Activated naive CD8-positive, alpha-beta T cell treated with anti-CD3 and anti-CD28 coated beads, Interleukin-2, amount 50 U/mL, for 24 hours (primary cell): ENCODE measurements at places on chromosomes 5 and 9.

DNA sequence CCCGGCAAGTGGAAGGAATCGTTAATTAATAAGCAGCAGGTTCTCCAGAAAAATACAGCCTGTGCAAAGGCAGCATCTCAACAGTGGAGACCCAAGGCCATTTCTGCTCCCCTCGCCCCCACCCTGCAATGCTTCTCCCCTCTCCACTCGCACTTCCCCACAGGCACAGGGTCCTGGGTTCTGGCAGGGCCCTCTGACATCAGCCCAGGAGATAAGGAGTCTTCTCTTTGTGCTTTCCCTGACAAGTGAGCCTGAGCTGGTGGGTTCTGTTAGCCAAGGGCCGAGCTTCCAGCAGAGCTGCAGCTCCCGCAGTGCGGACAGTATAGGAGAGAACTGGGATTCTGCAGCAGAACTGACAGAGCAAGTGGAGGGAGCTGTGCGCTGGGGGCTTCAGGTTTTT lies 257.5 kb downstream of the NSG2 start:
- H3K27me3 ChIP-seq: peaks cover 9% of the 10 kb centered on the region
- no peaks in the 10 kb centered on the region for H3K36me3 ChIP-seq
- no peak overlapping the region for H3K4me3 ChIP-seq
- no peak for DNase-seq
- H3K27ac ChIP-seq: no peak overlapping the region
- no peaks in the 10 kb centered on the region for H3K4me1 ChIP-seq

DNA sequence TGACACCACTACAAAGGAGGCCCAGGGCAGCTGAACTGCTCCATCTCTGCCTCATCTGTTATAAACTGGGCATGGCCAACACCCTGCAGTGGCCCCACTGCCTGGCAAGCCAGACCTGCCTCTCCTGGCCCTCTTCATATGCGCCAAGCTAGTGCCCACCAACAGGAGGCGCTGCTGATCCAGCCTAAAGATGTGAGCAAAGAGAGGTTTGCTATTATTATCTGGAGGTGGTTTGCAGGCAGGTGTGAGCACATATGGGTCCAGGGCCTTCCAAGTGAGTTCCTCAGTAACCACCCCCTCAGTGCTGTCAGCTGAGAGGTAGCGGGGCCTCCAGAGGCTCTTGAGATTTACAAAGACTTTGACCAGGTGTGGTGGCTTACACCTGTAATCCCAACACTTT lies 232.2 kb downstream of the SYK start:
- H3K27ac ChIP-seq: no peak overlapping the region
- no peak overlapping the region for H3K4me3 ChIP-seq
- peaks cover 44% of the 10 kb centered on the region for H3K4me1 ChIP-seq
- no peaks in the 10 kb centered on the region for H3K36me3 ChIP-seq
- peaks cover 15% of the 10 kb centered on the region for H3K27me3 ChIP-seq
- DNase-seq: peak; percentile 79

DNA sequence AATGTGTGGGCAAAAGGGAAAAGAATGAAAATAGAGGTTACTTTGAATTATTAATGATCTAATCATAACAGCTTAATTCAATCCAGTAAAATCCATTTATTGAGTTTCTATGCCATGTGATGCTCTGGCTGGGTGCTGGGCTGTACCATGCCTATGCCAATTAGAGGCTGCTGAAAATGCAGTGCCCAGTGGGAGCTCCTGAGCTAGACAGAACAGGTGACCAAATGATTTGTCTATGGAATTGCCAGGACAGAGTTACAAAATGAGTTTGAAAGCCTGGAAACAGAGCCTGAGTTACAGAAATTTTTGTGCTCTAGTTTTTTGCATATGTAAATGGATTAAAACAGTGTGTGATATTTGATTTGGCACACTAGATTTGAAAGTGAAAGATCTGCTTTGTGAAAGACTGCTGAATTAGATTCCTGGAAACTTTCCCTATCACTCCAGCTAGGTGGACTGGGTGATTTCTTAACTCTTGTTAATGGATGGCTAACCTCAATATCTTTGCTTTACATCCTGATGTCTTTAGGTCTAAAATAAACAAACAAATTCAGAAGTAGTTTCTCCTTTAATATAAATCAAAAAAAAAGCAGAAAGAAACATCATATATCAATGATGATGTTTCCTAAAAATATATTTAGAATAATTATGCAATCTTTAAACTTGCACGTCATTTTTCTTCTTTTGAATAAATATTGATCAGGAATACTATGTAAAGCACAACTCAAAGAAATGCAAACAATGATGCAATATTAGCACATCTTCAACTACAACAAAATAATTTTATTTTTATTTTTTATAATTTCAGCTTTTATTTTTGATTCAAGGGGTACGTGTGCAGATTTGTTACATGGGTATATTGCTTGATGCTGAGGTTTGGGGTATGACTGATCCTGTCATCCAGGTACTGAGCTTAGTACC lies 194.8 kb upstream of the FBXL7 start:
- no peaks in the 10 kb centered on the region for H3K27me3 ChIP-seq
- H3K4me3 ChIP-seq: no peak overlapping the region
- H3K36me3 ChIP-seq: no peaks in the 10 kb centered on the region
- H3K4me1 ChIP-seq: no peaks in the 10 kb centered on the region

DNA sequence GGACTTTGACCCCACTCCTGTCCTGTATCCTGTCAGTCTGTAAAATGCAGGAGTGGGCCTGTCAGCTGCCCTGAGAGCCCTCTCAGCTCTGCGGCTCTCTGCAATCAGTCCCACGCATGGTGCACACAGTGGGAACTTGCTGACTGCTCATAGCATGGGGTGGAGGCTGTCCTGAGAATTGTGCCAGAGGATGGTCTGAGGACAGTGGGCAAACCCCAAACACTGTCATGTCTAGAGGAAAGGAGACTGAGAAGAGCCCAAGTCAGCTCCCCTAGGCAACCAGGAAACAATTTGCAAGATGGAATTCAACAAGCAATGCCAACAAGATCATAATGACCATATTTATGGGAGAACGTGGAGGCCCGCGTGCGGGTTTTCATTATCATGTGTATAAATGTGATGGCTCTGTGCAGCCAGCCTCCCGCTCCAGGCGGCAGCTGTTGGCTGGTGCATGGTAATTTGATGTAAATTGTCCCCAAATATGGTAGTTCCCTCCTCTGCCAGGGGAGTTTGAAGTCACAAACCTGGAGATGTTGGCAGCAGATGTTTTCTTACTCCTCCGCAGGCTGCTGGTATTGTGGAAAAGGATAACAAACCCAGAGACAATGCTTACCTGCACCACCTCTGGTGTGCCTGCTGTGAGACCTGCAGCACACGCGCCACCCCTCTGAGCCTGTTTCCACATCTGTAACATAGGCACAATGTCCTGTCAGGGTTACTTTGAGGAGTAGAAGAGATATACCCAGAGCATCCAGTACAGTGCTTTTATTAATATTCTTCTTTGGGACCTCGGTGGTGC lies 39.8 kb upstream of the ALDH1B1 start:
- peaks cover 11% of the 10 kb centered on the region for H3K27me3 ChIP-seq
- H3K27ac ChIP-seq: no peak overlapping the region
- no peak overlapping the region for H3K4me3 ChIP-seq
- H3K36me3 ChIP-seq: no peaks in the 10 kb centered on the region

- no peaks in the 10 kb centered on the region for H3K4me1 ChIP-seq
- peaks cover 1% of the 10 kb centered on the region for H3K36me3 ChIP-seq
- H3K27me3 ChIP-seq: peaks cover 10% of the 10 kb centered on the region
Measured at GRCh38 chr5:159838551-159839222, 77.6 kb upstream of the ADRA1B start.

DNA sequence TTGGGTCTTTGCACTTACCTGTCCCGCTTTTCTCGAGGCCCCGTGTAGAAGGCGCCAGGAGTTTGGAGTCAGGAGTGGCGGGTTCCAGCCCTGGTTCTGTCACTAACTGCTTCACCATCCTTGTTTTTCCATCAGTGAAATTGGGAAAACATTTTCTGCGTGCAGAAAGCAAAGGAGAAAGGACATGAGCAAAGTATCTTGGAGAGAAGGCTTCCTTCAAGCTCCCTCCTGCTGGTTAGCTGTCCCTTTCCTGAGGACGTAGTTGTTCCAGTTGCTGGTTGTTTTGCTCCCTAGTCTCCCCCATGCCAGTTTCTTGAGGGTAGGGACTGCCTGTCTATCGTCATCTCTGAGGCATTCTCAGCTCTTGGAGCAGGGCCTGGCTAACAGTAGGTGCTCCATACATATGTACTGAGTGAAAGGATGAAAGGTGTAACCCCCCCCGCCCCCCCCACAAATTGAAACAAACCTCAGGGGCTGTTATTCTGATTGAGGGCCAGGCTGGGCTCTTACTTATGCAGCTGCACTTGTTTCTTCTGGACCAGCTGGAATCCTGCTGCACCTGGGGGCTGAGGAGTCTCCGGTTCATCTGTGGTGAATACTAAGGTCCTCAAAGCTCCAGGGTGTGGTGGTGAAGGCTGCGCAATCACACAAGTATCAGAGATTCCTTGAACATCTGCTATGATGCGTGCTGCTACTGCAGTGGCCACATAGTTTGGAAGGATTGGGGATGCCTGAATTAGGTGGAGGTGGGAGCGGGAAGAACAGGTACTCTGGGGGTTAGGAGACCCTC lies 1.0 kb downstream of the SMIM3 start:
- peaks cover 4% of the 10 kb centered on the region for H3K27me3 ChIP-seq
- DNase-seq: no peak
- H3K4me1 ChIP-seq: peaks cover 66% of the 10 kb centered on the region
- peak overlapping the region; percentile 97 for H3K4me3 ChIP-seq

DNA sequence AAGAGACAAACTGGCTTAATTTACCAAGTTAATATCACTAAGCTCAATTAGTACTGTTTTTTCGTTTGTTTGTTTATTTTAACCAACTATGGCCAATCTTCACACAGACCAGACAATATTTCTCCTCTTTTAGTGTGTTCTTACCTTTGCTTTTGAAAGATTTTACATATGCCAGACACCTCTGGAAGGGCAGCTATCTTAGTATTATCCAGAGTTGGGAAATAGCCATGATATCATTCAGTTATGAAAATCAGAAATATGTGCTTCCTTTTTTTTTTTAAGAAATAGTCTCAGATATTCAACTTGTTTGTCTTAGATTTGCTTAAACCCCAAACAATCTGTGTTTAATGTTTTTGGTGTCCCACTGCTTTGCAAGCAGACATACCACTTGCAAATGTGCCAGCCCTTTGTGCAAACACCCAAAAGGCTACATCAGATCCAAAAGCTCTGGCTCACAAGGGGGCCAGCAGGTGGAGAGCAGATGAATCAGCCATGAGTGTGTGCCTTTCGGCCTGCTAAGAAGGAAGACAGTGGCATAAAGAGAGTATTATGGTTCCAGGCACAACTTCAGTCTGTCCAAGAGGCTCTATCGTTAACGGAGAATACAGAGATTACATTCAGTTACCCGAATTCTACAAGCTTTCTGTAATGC lies 147.6 kb downstream of the EFNA5 start:
- H3K4me1 ChIP-seq: no peaks in the 10 kb centered on the region
- H3K27me3 ChIP-seq: peaks cover 2% of the 10 kb centered on the region
- no peak overlapping the region for H3K4me3 ChIP-seq
- H3K27ac ChIP-seq: no peak overlapping the region
- H3K36me3 ChIP-seq: no peaks in the 10 kb centered on the region
- no peak for DNase-seq

DNA sequence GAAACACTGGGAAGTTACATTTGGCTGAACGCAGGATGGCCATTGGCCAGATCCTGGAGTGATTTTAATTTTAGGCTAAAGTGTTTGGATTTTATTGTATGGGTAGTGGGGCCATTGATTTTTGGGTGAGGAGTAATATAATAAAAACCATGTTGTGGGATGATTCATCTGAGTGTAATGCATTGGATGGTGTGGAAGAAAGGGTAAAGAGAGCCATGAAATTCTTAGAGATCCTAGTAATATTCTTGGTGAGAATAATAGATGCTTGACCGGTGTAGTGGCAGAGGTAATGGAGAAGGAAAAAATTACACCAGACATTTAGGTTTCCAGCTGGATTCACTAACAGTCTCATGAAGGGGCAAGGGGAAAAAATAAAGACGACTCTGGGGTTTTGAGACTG lies 158.1 kb downstream of the NPR3 start:
- H3K4me3 ChIP-seq: no peak overlapping the region
- H3K27me3 ChIP-seq: no peaks in the 10 kb centered on the region
- H3K27ac ChIP-seq: no peak overlapping the region
- DNase-seq: no peak
- H3K4me1 ChIP-seq: no peaks in the 10 kb centered on the region

DNA sequence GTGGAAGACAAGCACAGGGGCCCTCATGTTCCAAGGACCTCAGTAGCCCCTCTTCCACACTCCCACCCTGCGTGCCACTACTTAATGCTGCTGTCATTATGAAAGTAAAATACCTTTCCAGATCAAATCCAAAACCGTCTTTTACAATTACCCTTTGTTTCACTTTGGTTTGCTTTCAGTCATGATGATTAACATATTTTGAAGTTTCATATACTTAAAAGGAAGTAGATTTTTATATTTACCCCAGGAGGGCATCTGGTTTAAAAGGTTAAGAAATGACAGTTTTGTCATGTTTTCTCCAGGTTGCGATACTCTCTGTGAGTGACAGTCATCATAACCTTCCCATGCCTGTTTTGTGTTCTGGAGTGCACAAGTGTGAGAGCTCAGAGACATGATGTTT lies 13.5 kb upstream of the MAP1B start:
- peaks cover 12% of the 10 kb centered on the region for H3K4me1 ChIP-seq
- no peak overlapping the region for H3K4me3 ChIP-seq
- peaks cover 31% of the 10 kb centered on the region for H3K27me3 ChIP-seq
- DNase-seq: no peak
- no peak overlapping the region for H3K27ac ChIP-seq

GRCh38 chr9:14277761-14278160 lies 36.2 kb downstream of the NFIB start:
- H3K27me3 ChIP-seq: peaks cover 17% of the 10 kb centered on the region
- H3K4me1 ChIP-seq: peaks cover 1% of the 10 kb centered on the region
- DNase-seq: no peak
- no peaks in the 10 kb centered on the region for H3K36me3 ChIP-seq

GRCh38 chr5:10704949-10705621 lies 55.9 kb downstream of the DAP start:
- no peak for DNase-seq
- H3K27me3 ChIP-seq: no peaks in the 10 kb centered on the region
- peak overlapping the region; percentile 72 for H3K27ac ChIP-seq
- H3K4me3 ChIP-seq: no peak overlapping the region
- peaks cover 9% of the 10 kb centered on the region for H3K36me3 ChIP-seq

DNA sequence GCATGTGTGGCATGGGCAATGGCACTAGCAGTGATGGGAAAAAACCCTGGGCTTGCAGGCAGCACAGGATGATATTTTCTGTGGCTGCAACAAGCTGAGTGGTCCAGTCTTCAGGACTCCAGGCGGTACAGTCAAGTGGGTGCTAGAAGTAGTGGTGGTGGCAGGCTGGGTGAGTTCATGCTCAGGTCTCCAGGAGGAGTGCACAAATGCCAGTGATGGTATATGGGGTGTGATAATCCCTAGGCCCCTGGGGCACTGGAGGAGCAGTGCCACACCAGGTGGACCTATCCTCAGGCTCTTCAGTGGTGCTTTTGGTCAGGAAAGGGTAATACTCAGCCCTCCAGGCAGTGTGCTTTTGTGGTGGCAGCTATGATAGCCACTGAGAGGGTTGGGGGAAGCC lies 496.4 kb downstream of the PRR16 start:
- H3K4me3 ChIP-seq: no peak overlapping the region
- H3K36me3 ChIP-seq: no peaks in the 10 kb centered on the region
- DNase-seq: no peak
- no peaks in the 10 kb centered on the region for H3K4me1 ChIP-seq

GRCh38 chr9:72363236-72363635 lies 1.8 kb downstream of the ZFAND5 start:
- peak overlapping the region; percentile 89 for H3K27ac ChIP-seq
- peak overlapping the region; percentile 85 for H3K4me3 ChIP-seq
- peaks cover 44% of the 10 kb centered on the region for H3K36me3 ChIP-seq
- no peak for DNase-seq

- H3K4me1 ChIP-seq: no peaks in the 10 kb centered on the region
- no peaks in the 10 kb centered on the region for H3K27me3 ChIP-seq
- peaks cover 11% of the 10 kb centered on the region for H3K36me3 ChIP-seq
- no peak overlapping the region for H3K27ac ChIP-seq
- no peak overlapping the region for H3K4me3 ChIP-seq
Measured at GRCh38 chr9:112401175-112401815, 21.4 kb downstream of the HSDL2 start.
